ENCODE measurements at places on chromosomes 1 and 21.

- H3K27ac ChIP-seq: peak within 1 kb of the TSS; percentile 91
- H3K36me3 ChIP-seq: peaks cover 3% of the 10 kb centered on the region
- peaks cover 8% of the 10 kb centered on the region for H3K4me1 ChIP-seq
- peak within 1 kb of the TSS; percentile 89 for H3K4me3 ChIP-seq
Observed at GRCh38 chr1:173669491-173669941, at the start of gene ANKRD45. TSS of gene ANKRD45 (minus strand) at chr1:173669851. CDS start at chr1:173659418, 10,433 bp downstream.

DNA sequence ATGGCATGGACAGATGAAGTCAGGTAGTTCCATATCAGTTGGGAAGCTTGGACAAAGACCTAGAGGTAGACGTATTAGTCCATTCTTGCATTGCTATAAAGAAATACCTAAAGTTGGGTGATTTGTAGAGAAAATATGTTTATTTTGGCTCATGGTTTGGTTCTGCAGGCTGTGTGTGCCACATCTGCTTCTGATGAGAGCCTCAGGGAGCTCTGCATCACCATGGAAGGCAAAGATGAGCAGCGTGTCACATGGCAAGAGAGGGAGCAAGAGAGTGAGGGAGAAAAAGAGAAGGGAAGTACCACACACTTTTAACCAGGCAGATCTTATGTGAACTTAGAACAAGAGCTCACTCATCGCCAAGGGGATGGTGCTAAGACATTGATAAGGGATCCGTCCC lies 9.0 kb downstream of the TSACC start:
- H3K27ac ChIP-seq: no peak overlapping the region
- H3K4me1 ChIP-seq: no peaks in the 10 kb centered on the region
- H3K4me3 ChIP-seq: no peak overlapping the region
- peaks cover 2% of the 10 kb centered on the region for H3K27me3 ChIP-seq
- no peaks in the 10 kb centered on the region for H3K36me3 ChIP-seq

- DNase-seq: no peak
- no peak overlapping the region for H3K4me3 ChIP-seq
- no peaks in the 10 kb centered on the region for H3K4me1 ChIP-seq
- H3K27ac ChIP-seq: no peak overlapping the region
- H3K36me3 ChIP-seq: peaks cover 24% of the 10 kb centered on the region
Observed at GRCh38 chr1:205798577-205798976, 14.4 kb downstream of the SLC41A1 start.

DNA sequence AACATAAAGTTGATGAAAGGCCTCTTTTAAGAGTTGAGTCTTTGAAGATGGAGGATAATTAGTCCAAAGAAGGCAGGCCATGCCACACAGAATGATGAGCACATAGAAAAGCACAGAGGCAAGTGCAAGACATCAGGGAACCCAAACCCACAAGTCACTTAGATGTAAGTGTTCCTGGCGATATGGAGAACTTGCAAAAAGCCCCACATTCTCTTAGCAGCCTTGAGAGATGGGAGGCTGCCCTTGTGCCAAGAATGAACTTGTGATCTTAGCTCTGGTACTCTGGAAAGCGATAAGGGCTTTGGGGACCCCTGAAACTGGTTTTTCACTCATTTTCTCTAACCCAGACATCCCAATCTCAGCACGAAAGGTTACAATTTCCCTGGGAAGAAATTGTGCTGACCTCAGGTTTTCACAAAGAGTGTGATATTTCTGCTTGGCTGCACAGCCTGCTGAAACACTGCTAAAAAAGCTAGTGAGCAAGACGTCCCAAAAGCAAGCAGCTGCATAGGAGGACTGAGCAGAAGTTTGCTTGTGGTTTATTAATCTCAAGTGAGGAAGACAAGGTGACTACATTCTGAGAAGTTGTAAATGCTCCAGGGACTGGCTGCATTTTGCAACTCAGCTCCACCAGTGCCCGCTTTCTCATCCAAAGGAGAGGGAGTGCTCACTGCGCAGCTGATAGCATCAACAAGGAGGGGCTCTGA lies 496.9 kb upstream of the CAMK1G start:
- no peaks in the 10 kb centered on the region for H3K4me1 ChIP-seq
- no peak overlapping the region for H3K4me3 ChIP-seq
- DNase-seq: no peak
- no peaks in the 10 kb centered on the region for H3K36me3 ChIP-seq
- no peaks in the 10 kb centered on the region for H3K27me3 ChIP-seq

Measured in endothelial cell (in vitro differentiated cells).